Activated CD4-positive, alpha-beta T cell treated with anti-CD3 and anti-CD28 coated beads, Interleukin-2, amount 10 ng/mL, durations not matched to agents 24 days and 14 days (primary cell): ENCODE measurements at places on chromosomes 1 and 21. TPM values are rescaled to one million over a fixed set of nuclear protein-coding genes. Genes with fewer than 3 reads are reported as not detected.

Gene CYP4A22
- not detected in 2 replicates for total RNA-seq

Gene LIPI
- total RNA-seq = not detected in 2 replicates

GRCh38 chr1:65825741-65826140 lies 33.0 kb downstream of the PDE4B start:
- DNase-seq = no peak
- H3K27me3 ChIP-seq = peaks cover 50% of the 10 kb centered on the region
- no peaks in the 10 kb centered on the region for H3K36me3 ChIP-seq
- H3K4me1 ChIP-seq = peaks cover 8% of the 10 kb centered on the region
- H3K4me3 ChIP-seq = no peak overlapping the region

DNA sequence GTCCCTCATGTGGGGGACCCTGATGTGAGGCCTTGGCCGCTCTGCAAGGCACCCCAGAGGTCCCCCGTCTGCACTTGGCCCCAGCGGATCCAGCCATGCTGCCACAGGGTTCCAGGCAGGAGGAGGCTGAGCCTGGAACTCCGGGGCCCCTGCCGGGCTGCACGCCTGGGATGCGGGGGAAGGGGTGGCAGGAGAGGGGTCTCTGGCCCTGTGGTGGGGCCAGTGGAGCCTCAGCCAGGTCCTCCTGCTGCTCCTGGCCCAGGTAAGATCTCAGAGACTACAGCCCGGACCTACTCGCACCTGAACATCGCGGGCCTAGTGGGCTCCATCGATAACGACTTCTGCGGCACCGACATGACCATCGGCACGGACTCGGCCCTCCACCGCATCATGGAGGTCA lies 12.9 kb downstream of the PFKL start:
- peaks cover 27% of the 10 kb centered on the region for H3K36me3 ChIP-seq
- H3K27me3 ChIP-seq = no peaks in the 10 kb centered on the region
- DNase-seq = no peak
- no peak overlapping the region for H3K27ac ChIP-seq
- no peak overlapping the region for H3K4me3 ChIP-seq

GRCh38 chr1:235239851-235240250 lies 78.8 kb upstream of the RBM34 start:
- H3K4me3 ChIP-seq = no peak overlapping the region
- no peak for DNase-seq
- H3K27ac ChIP-seq = no peak overlapping the region
- H3K27me3 ChIP-seq = no peaks in the 10 kb centered on the region
- peaks cover 39% of the 10 kb centered on the region for H3K36me3 ChIP-seq
